ENCODE measurements at places on chromosomes 11 and 22.

DNA sequence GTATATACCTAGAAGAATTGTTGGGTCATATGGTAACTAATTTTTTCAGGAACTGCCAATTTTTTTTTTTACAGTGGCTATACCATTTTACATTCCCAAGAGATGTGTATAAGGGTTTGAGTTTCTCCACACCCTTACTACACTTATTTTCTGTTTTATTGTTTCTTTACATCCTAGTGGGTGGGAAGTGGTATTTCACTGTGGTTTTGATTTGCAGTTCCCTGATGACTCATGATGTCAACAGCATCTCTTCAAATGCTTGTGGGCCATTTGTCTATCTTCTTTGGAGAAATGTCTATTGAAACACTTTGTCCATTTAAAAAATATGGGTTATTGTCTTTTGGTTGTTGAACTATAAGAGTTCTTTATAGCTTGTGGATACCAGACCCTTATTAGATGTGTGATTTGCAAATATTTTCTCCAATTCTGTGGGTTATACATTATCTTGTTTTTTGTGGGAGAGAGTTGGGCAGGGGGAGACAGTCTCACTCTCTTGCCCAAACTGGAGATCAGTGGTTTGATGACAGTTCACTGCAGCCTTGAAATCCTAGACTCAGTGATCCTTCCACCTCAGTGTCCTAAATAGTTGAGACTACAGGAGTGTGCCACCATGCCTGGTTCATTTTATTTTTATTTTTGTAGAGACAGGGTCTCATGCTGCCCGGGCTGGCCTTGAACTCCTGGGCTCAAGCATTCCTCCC, 30.3 kb upstream of the PISD start:
- DNase-seq = no peak

DNA sequence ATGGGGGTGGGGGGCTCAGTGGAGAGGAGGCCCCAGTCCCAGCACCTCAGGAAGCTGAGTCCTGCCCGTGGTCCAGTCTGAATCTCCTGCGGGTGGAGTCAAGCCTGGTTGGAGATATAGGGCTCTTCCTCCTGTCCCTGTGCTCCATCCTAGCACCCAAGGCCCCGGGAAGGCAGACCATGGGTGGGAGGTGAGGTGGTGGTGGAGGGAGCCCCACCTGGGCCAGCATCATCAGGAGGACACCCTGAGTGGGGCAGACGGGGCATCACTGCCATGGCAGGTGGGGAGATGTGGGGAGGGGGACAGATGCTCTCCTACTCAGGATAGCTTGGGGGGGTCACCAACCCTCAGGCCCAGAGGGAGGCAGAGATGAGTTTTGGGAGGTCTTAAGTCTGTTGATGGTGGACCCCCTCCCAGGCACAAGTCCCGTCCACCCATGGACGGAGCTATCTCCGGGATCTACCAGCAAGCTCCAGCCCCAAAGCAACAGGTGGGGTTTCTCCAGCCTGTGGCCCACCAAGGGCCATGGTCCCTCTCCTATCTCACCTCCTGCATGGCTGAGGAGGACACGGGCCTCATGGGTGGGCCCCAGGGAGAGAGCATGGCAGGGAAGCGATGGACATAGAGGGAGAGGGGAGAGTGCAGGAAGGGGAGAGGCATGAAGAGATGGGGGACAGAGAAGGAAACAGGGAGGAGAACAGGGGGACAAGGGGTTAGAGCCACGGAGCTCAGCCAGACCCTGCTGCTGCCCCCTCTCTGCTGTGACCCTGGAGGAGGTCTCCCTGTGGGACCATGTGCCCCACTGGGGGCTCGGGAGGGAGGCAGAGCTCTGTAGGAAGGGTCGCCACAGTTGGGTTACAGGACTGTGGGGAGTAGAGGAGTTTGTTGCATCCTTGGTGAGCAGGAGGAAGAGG, 1.3 kb downstream of the MRGPRE start:
- no peak for DNase-seq

DNA sequence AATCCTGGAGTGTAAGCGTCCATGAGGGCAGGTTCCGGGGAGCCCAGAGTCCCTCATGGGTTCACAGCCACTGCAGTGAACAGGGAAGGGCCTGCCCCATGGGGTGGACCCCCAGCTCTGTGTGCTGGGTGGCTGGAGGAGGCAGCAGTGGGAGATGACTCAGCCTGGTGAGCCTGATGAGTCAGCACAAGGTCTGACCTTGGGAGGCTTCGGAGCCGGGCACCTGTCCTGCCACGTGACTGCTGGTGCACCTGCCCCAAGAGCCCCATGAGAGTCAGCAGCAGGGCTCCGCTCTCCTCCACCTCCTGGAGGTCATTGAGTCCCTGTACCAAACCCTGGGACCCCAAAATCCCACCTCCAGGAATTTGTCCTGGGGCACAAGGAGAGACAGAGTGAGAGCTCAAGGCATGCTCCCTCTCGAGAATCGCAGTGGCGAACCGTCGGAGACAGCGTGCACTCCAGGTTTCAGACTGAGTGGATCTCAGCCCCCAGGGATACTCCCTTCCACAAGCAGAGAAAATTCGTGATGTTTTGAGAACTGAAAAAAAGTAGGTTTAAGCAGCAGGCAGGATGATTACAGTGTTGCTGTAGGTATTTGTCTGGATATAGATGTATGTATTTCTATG, 1221.7 kb downstream of the BRD1 start:
- DNase-seq = no peak

DNA sequence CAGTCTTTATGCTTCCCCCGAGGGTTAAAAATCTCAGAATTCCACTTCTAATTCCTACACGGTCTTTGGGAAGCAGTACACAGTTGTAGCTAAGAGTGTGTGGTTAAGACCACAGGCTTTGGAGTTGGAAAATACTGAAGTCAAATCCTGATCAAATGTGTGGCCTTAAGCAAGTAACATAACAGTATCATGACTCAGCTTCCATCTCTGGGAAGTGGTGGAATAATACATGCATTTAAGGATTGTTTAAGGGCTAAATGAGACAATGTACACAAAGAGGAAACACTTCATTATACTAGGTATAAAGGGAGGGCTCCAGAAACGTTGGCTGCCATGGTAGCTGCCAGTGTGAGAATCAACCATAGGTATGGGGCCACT, 71.5 kb downstream of the FAT3 start:
- DNase-seq = no peak

- DNase-seq = no peak
These were observed 72.7 kb upstream of the PRDM11 start for GRCh38 chr11:45073685-45074141.

GRCh38 chr22:17884084-17884483, 109.8 kb upstream of the BID start:
- no peak for DNase-seq

- no peak for DNase-seq
These were observed 580.5 kb upstream of the CHORDC1 start for GRCh38 chr11:90803366-90803765.

GRCh38 chr11:33640730-33641371, 59.8 kb downstream of the C11orf91 start:
- no peak for DNase-seq

- DNase-seq = no peak
These were observed 10.0 kb downstream of the LGR4 start for GRCh38 chr11:27462543-27462942.

- no peak for DNase-seq
These were observed 69.1 kb upstream of the SUSD2 start for GRCh38 chr22:24112188-24112587.

DNA sequence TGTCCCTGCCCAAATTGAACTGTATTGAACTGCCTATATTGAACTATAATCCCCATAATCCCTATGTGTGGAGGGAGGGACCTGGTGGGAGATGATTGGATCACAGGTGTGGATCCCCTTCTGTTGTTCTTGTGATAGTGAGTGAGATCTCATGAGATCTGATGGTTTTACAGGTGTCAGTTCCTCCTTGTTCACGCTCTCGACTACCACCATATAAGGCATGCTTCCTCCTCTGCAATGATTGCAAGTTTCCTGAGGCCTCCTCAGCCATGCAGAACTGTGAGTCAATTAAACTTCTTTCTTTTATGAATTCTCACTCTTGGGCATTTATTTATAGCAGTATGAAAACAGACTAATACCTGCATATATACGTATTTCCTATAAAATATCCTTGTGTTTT, 206.5 kb upstream of the PDGFD start:
- no peak for DNase-seq

DNA sequence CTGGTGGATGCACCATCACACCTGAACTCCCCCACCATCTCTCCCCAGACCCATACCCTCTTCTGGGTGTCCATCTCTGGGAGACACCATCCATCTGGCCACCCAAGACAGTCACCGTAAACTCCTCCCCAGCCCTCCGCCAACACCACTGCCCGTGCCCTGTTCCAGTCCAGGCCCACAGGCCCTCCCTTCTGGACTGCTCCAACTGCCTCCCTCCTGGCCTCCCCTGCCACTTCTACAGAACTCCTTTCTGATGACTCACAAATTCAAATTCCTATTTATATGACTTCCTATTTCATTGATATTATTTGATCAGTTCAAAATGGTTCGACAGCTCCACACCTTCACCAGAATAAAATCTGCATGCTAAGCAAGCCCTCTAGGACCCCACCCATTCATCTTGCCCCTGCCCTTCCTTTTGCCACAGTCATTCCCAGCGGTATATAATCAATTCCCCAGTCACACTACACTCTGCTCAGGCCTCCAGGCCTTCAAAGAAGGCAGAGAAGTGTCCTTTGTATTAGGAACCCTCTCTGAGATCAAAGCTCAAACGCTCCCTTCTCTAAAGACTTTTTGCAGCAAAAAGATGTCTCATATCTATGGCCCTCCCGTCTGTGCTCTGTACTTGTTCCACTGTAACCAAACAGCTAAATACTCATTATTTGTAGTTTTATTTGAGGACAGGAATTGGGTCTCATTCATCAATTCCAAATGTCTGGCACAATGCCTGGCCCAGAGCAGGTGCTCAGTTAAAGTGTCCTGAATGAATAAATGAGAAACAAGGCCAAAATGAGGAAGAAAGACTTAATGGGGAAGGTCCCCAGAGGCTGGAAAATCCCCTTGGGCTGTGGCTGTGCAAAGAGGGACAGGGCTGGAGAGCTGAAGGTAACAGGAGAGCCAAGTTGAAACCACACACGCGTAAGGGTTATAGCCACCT, 29.0 kb downstream of the MYH9 start:
- DNase-seq = no peak

GRCh38 chr11:131470216-131470925, 100.0 kb downstream of the NTM start:
- DNase-seq = no peak

GRCh38 chr11:45625611-45626010, 39.8 kb downstream of the CHST1 start:
- no peak for DNase-seq

DNA sequence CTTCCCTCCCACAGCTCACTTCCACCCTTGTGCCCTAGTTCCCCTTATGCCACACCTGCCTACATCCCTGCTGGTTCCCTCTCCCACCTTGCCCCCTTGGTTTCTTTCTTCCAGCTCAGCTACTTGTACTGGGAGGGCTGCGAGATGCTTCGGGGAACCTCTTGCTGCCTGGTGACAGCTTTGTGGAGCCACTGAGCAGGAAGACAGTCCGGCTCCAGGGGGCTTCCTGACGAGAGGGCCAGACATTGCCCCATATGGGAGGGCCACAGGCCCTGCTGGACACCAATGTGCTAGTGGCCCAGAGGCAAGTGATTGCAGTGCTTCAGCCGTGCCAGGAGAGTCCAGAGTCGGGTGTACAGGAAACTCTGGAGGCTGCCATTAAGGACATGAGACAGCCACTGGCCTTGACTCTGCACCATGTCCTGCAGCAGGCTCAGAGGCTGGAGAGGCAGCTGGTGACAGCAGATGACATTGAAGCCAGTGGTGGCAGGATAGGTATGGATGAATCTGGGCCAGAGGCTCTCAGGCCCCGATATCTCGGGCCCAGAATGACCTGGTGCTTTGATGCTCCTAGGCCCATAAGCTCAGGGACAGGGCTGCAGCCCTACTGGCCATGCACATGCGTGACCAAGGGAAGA, 54.3 kb downstream of the BTG4 start:
- no peak for DNase-seq

- DNase-seq = no peak
These were observed 15.4 kb downstream of the EHD1 start for GRCh38 chr11:64862987-64863390.

DNA sequence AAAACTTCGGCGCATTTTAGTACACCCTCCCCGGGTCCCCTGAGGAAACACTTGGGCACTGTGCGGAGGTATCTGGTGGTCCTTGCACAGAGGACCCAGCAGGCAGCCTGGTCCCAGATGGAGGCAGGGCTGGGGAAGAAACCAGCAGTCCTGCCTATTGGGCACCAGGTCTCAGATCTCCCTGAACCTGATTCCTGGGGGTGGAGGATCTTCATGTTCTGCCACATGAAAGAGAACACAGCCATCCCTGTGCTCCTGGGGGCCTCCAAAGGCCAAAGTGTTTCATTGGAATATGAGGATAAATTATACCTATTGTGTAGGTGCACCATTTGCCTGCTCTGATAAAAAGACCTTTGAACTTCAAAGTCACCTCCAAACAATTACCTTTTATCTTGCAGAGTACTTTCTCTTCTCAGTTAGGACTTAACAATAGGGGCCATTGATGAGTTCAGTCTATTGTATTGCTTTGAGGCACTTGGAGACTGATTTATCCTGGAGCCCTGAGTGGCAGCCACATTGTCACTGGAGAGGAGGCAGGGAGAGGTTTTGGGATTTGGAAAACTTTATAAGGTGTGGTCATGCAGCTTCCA, 1.8 kb downstream of the RCN1 start:
- DNase-seq = no peak

DNA sequence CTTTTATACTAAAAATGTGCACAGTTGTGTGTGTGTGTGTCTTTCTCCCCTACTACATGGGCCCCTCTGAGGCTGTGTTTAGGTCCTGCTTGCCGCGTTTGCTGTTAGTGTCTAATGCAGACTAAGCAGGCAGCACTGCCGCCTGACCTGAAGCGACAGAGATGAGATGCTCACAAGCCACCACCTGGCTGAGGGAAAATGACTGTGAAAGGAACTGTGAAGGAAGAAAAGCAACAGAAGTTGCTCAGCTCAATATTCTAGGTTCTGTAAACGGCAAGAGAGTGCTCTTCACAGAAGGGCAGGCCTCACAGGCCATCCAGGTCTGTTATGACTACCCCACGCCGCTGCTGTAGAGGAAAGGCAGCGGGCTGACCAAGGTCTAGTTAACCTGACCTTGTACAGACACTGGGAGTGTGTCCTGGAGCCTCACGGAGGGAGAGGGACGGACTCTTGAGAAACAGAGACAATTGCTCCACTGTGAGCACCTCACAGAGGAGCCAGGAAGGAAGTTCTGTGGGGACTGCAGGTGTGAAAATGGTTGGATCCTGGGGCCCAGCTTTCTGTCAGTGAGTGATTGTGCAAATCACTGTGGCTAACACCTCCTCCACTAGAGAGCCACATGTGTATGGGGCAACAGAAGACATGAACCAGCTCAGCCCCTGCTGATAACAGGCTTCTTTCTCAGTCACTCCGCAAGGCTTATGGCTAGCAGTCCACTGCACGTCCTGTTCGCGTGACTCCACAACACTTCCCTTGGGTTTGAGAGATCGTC, 31.3 kb upstream of the YPEL1 start:
- peak; percentile 39 for DNase-seq

DNA sequence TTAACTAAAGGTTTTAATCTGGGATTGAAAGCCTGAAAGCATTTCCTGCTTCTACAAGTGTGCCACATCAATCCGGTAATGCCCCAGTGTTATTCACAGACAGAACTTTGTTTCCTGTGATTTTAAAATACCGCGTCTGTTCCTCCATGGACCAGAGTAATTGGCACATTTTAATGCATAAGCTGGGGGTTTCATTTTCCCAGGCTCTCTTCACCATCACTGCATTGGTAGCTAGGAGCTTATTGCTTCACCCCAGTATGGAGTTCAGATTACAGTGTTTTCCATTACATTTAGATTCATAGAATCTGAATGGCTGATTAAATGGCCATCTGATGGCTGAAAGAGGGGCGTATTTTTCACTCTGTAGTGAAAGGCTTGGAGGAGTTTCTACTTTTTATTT, 25.7 kb upstream of the CRTAM start:
- DNase-seq = no peak

GRCh38 chr11:94784884-94785283, 16.7 kb downstream of the AMOTL1 start:
- DNase-seq = no peak

All from activated T-helper 1 cell treated with Interleukin-2 at 50 U/mL for 16 hours (primary cell).